ENCODE measurements at places on chromosomes 3 and 15.

GRCh38 chr15:48510976-48511375, 134.5 kb downstream of the FBN1 start:
- no peak for DNase-seq

- no peak for DNase-seq
These were observed 550.4 kb upstream of the SGO1 start for GRCh38 chr3:20736287-20736852.

DNA sequence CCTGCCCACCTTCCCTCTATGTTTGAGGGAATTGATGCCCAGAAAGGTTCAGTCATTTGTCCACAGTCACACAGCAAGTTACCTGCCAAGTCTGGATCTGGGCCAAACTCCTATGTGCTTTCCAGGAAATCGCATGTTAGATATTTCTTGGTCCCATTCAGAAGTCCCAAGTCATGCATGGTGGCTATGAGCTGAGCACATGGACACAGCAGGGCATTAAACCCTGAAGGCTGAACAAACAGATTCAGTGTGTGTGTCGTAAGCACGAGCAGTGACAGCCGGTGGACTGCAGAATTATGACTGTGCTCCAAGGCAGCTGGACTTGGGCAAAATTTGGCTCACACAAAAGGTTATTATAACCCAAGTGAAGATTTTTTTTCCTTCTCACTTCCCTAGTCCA, 11.4 kb upstream of the SLC6A6 start:
- peak; percentile 91 for DNase-seq

DNA sequence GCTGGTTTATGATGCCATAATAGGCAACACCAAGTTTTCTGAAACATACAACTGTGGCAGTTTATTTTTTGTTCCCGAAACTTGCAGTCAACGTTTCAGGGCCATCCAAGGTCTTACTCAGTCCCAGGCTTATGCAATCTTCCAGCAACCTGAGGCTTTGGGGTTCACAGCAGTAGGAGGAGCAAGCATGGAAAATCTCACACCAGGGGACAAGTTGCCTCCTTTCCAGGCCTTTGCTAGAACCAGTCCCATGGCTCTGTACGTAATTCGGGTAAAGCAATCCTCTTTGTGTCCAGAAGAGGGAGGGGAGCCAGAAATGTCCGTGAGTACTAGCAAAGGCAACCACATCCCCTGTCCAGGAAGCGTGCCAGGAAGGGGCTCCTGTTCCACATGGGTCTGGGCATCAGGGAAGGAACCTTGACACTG, 4.7 kb upstream of the FAM240A start:
- peak; percentile 2 for DNase-seq

DNA sequence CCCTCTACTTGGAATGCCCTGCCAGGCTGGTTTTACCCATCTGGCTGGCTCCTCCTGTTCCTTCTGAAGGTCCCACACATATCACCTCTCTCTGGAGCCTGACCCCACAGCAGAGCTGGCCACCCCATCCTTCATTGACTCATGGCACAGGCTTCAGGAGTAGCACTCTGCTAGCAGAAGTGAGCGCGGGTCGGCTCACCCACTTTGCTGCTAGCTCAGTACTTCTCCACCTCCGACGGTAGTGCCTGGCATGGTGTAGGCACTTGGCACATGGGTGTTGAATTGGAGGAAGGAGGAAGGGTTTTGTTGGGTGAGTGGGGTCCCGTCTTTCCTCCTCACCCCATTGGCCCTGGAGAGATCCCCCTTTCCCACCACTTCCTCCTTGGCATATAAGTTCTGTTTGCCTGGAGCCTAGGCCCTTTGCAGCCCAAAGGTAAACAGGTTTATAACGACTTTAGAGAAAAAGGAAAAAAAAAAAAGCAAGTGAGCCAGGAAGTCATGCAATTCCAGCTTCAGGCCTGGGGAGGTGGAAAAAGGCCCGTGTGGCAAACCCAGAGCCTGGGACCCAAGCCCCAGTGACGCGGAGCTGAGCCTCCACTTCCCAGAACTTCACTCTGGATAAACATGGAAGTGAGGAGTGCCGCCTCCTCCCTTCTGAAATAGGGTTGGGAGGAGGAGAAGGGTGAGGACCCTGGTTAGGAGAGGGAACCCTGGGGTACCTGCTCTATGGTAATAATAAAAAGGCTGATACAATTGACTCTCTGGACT, 35.4 kb downstream of the SMAD6 start:
- no peak for DNase-seq

- DNase-seq = peak; percentile 41
These were observed 45.0 kb downstream of the MGLL start for GRCh38 chr3:127777332-127777731.

DNA sequence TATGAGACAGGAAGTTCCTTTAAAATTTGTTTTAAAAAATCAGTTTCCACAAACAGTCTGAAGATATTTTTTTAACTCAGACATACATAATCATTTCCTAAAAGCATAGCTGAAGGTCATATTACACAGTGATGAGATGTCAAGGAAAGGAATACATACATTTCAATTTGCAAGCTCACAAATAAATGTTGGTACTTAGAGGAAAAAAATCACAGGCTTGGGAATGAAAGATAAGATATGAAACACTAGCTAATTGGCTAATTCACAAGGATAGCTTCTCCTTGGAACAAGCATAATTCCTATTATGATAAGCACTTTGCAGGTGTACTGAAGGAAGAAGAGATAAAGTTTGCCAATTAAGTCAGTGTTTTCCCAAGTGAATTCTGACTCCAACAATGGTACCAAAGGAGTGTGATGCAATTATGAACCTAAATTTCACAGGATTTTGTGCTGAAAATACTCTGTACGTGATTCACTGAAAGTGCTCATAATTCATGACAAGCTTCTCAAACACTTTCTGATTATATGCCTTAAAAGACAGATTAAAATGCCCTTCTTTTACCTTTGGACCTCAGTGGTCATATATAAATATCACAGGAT, 112.4 kb downstream of the FRMD5 start:
- DNase-seq = no peak

DNA sequence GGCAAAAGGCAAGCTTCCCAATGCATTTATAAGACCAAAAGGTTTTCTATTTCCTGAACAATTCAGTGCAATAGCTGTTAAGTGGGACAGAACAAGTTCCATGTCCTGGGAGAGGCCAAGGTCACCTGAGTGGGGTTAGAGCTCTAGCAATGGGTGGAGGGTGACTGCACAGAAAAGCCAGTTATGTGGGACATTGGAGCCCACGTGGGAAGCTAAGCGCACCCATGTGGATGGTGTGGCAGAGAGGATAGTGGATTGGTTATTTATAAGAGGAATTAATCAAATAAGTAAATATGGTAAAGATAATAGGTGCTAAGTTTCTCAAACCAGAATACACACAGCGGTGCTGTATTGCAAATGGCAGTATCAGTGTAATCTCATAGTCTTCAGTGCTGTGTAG, 6.3 kb downstream of the NSMCE3 start:
- DNase-seq = no peak

- DNase-seq = no peak
These were observed 39.5 kb downstream of the EIF4E3 start for GRCh38 chr3:71685686-71686085.

DNA sequence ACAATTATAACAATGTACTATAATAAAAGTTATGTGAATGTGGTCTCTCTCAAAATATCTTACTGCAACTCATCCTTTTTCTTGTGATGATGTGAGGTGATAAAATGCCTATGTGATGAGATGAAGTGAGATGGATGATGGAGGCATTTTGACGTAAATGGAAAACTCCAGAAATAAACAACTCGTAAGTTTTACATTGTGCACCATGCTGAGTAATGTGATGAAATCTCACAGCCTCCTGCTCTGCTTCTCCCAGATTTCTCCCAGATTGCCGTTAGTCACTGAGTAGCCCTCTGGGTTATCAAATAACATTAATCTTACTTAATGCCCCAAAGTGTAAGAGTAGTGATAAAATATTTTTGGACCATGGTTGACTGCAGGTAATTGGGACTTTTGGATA, 64.8 kb upstream of the SLCO2A1 start:
- DNase-seq = no peak

DNA sequence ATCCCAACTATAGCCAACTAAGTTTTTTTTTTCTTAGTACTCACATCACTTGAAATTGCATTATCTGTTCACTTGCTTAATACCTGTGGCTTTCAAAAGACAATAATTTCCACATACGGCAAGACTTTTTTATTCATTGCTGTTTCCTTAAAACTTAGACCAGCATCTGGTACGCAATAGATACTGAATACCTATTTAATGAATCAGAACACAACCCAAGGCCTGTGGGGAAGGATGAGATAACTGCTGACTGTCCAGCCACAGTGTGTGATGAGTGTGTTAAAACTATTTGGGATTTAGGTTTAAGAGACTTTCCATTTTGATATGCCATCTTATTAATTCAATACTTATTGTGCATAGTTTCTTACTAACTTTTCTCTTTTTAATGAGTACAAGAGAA, 988.7 kb downstream of the NTRK3 start:
- no peak for DNase-seq

DNA sequence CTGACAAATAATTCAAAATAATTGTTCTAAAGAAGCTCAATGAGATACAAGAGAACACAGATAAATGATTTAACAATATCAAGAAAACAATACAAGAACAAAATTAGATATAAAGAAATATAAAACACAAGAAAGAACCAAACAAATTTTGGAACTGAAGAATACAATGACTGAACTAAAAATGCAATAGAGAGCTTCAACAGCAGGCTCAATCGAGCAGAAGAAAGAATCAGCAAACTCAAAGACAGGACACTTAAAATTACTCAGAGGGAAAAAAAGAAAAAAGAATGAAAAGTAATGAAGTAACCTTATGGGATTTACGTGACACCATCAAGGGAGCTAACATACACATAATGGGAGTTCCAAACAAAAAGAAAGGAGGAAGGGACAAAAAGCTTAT, 32.1 kb downstream of the CCDC54 start:
- DNase-seq = no peak

- no peak for DNase-seq
These were observed 116.4 kb downstream of the IL5RA start for GRCh38 chr3:2993736-2994135.

- no peak for DNase-seq
These were observed 15.5 kb downstream of the NTRK3 start for GRCh38 chr15:88241060-88241459.

GRCh38 chr15:60557191-60557618, 78.3 kb upstream of the ICE2 start:
- no peak for DNase-seq

DNA sequence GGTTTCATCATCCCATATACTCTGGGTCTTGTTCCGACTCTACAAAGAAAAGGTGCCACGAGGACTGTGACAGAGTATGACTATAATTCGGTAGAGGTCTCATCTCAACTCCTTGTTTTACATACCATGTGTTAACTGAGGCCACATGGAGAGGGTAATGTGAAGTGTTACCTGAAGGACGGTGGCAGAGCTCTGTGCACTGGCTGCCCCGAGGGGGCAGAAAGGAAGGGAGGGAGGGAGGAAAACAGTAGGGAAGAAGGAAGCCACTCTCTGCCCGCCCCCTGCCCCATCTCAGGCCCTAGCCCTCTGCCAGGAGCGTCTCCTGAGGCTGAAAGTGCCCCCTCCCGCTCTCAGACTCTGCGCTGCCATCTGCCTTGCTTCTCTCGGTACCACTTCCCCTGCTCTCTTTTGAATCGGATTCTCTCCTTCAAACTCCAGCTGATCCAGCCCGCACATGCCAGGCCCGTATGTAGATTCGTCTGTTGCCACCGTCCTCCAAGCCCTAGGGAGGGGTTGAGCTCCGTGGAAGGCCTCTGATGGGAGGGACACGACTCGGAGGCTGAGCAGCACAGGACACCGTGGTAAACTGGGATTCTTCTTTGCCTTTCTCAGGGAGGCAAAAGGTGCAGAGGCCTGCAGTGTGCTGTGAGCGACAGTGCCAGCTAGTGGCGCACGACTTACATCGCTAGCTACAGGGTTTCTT, 70.5 kb upstream of the ATP10A start:
- DNase-seq = peak; percentile 33

DNA sequence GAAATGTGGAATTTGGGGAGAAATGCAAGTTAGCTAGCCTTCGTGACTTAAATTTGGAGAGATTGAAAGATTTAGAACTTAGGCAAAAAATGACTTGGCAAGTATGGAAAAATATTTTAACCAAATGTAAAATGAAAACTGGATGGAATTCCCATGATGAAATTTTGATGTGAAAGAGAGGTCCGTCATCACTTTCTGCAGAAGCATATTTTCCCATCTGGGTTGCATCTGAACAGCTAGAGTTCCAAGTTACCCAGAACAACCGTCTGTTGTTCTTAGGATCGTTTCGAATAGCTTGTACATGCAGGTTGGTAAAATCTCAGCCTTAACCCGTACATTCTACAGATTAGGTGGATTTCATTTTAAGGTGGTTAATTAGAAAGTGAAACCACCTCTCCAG, 136.3 kb downstream of the GHSR start:
- DNase-seq = no peak

GRCh38 chr3:27310688-27311087, 58.5 kb downstream of the NEK10 start:
- DNase-seq = no peak

DNA sequence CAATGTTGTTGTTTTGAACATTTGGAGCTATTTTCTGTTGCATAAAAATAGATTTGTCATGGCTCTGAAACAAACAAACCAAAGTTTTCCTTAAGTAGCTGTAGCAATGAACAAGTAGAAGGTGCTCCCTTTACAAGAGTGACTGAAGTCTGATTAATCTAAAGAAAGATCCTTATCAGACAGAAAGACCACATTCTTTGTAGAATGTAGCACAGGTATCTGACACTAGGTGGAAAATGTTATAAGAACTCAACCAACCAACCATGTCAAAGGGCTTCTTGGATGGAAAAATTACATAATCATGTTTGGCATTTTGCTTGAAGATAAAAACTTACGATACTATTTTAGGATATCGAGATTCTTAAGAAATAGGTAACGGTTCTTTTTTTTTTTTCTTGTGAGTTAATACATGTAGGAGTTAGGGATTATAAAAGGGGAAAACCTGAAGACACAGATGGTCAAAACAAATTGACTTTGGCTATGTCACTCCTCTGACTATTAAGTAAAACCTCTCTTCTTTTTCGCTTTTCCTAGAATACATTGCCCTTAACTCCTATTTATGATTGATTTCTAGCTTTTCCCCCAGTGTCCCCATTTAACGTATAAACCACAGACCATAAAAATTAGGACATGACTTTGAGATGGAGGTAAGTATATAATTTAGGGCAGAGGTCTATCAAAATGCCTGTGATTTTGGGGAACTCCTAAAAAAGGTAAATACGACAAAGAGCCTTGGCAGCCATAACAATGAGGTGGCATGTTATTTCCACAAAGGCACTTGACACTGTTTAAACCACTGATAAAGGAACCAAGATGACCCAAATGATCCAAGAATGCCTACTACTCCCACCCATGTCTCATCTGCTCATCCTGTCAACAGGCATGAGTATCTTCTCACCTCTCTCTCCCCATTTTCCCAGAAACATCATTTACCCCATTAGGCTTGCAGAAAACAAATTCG, 72.0 kb downstream of the CCR4 start:
- no peak for DNase-seq

DNA sequence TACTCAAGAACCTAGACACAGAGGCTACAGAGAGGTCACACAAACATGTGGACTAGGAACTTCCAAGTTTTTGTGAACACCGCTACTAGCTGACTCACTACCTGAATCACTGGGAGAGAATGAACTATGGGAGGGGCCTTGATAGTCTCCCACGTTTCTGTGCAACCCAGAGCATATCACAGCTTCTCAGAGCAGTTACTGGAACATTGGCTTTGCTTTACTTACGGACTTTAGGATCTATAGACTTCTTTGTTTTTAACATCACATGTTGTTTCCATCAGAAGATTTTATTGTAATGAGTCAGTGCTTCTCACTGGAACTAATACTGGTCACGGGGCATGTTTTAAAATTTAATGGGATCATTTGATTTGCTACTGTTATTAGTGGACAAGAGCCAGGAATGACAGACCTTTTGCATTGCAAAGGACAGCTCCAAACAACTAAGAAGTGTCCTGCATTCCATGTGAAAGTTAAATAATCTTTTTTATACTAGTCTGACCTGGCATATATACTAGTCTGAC, 35.6 kb downstream of the RTP4 start:
- DNase-seq = no peak

Measured in SHP77 (cell line).